Kidney tubule cell (primary cell): ENCODE measurements at places on chromosomes 13 and 19.

DNA sequence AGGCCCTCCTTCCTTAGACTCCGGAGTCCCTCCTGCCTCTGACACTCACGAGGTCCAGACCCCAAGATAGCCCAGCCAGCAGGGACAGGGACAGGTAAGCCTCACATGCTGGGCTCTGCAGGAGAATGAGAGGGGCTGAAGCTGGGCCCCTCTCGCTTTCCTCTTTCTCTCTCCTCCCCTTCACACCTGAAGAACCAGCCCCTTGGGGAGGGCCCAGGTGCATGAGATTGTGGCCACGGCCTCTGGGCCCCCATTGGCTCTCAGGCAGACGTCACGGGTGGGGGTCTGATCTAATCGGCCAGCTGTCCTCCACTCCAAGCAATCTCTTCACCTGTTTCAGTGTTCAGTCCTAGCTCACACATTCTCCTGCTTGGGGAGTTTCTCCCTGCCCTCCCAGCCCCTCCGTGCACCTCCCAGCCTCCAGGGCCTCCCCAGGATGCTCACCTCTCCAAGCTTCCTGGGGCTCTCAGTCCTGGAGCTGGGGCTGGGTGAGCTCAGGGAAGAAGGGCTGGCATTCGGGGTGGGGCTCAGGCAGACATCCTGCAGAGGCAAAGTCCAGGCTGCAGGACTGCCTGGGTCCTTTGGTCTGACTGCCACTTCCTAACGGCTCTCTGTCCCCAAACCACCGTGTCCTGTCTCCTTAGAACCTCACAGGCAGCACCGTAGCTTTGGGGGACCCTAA lies 2.8 kb downstream of the TMEM150B start:
- no peak for DNase-seq

DNA sequence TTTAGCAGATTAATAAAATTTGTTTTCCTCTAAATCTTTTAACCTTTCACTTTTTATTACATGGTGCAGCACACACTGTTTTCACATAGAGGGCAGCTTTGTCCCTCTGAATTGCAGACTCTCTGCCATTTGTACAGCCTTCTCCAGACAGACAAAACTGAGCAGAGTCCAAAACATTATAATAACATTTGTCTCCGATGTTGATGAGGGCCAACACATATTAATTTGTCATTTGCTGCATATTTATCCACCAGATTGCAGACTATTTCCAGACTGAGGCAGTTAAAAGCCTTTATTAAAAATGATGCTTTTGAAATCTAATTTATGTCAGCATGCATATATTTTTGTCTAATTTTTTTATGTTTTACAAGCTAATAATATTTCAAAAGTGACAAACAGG lies 1251.9 kb upstream of the SLC10A2 start:
- peak; percentile 67 for DNase-seq

GRCh38 chr13:26460648-26461047 lies 96.8 kb upstream of the WASF3 start:
- no peak for DNase-seq

DNA sequence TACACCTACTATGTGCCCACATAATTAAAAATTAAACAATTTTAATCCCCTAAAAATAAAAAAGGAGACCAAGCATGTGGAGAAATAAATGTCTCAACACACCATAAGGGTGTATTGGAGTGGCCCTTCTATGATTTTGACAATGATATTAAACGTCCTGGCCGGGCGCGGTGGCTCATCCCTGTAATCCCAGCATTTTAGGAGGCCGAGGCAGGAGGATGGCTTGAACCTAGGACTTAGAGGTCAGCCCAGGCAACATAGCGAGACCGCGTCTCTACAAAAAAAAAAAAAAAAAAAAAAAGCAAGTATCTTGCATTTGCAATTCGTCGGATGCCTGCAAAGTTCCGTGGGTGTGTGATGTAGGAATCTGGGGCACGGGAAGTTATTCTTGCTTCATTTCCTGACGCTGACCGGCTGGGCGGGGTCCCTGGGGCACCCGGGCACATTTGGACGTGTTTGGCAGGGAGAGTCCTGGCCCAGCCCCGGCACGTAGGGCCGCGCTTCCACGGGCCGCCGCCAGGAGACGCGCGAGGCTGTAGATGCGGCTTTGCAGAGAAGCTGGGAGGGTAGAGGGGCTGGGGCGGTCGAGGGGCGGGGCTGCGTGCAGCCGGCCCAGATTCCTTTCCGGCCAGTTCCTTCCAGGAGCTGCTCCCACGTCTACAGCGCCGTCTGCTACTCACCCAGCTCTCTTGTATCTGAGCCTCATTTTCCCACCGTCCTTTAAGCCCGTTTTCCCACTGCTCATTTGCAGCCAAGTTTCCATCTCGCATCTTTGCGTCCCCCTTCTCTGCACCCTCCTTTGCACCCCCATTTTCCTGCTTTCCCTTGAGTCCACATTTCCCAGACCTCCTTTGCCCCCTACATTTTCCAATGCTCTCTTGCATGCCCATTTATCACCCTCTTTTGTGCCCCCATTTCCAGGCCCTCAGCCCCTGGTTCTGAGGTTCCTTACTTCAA lies 2.2 kb upstream of the TSPAN16 start:
- DNase-seq: peak; percentile 93

DNA sequence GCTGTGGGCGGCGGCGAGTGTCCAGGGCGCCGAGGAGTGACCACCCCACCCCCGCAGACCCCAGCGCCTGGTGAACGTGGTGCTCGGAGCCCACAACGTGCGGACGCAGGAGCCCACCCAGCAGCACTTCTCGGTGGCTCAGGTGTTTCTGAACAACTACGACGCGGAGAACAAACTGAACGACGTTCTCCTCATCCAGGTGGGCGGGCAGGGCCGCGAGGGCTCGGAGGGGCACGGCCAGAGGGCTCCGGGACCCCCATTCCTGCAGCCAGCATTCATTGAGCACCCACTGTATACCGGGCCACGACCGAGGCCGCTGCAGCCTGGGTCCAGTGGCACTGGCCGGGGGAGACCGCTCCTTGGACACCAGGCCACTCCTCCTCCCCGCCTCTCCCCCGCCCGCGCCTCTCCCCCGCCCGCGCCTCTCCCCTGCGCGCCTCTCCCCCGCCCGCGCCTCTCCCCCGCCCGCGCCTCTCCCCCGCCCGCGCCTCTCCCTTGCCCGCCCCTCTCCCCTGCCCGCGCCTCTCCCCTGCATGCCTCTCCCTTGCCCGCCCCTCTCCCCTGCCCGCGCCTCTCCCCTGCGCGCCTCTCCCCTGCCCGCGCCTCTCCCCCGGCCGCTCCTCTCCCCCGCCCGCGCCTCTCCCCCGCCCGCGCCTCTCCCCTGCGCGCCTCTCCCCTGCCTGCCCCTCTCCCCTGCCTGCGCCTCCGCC lies 3.2 kb downstream of the PRTN3 start:
- DNase-seq: no peak

DNA sequence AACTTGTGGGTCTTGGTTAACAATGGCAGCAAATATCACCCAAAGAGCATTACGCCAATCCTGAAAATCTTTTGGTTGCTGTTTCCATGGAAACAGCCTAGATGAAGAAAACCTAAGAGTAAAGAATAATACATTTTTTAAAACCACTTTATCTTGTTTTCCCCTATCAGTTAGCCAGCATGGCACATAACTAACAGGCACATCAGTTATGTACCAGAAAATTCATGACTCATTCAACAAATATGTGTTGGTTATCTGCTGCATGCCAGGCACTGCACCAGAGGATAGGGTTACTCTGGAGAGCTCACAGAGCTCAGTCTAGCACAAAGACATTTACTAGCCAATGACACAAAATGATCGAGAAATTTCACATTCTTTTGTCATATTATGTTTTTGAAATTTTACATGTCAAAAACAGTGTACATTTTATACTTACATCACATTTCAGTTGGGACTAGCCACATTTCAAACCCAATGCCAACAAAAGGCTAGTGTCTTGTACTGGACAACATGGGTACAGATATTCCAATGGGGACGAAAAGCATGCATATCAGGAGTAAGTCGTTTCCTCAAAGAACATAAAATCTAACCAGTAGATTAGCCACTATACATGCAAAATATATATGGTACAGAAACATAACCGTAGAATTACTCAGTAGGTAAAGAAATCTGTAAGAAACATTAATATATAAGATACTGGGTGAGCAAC lies 20.3 kb downstream of the LNX2 start:
- DNase-seq: peak; percentile 86

- DNase-seq: no peak
Measured at GRCh38 chr19:5228932-5229777, 111.5 kb downstream of the PTPRS start.

DNA sequence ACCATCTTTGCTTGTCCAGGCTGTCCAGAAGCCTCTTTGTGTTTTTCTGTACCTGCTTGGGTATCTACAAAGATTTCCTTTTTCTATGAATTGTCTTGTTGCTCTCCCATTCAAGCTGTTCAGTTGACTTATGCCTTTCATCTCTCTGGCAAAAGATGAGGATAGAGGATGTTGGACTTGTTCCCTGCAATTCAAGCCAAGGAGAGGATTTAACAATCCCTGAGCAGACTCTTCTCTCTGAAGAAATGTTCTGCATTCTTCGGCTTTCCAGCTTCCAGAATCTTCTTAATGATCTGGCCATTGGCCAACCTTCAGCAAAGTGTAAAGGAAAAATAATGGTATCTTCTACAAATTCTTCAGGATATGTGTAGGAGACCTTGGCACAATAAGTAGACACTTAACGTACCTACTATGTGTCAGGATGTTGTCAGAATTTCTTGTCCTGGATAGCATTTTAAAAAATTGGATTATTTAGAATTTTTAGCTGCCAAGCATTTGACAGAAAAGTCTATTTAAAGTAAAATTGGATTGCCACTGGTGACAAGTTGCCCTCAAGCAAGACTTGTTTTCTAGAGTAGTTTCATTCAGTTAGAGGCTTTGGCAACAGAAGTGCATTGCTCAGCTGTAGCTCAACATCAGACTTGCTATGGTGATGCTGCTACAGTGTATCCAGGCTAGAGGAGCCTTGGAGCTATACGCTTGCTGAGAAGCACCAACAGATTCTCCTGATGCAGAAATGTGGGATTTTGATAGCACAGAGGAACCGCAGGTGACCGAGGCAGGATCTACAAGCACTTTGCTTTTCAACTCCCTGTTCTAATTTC lies 455.7 kb downstream of the SUCLA2 start:
- no peak for DNase-seq

GRCh38 chr19:3360421-3361383 lies 5.7 kb upstream of the NFIC start:
- peak; percentile 33 for DNase-seq

- DNase-seq: no peak
Measured at GRCh38 chr13:94660695-94661326, 51.5 kb downstream of the SOX21 start.
